NCI-H226 (cell line): ENCODE measurements at places on chromosomes 5 and 9.

- no peak for DNase-seq
Measured at GRCh38 chr5:125440905-125441304, 694.5 kb upstream of the ZNF608 start.

DNA sequence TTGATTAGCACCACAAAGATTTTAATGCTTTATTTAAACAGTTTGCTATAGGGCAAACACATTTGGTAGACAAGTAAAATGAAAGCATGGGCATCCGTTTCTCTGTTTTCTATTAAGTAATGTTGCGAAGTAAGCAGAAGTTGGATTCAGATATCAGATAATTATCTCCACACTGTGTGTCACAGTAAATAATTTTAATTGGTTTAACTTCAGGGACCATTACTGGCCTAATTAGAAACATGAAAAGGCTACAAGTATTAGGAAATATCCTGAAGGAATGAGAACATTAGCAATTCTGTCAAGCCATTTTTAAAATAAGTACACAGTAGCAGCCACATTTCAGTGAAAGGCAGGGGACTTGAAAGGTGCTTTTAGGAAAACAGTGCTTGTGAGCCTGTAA, 975.4 kb downstream of the NR2F1-AS1 start:
- DNase-seq, result no peak

DNA sequence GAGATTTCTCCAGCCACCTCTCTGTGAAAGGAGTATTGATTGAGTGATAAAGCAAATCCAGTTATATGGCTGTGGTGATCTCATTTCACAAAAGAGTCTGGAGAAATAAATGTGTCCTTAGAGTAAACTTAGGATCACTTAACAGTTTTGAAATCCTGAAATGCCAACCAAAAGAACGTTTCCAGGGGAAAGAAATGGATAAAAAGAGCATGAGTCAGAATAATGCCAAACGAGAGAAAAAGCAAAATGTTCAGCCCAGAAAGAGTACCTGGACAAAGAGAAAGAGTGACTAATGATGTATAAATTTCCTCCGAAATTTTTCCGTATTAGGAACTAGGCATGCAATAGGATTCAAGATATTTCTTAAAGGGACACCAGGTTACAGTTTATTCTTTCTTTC, 463.1 kb upstream of the CDH10 start:
- no peak for DNase-seq

- DNase-seq, result no peak
Measured at GRCh38 chr5:146025681-146026080, 79.7 kb downstream of the PLAC8L1 start.

DNA sequence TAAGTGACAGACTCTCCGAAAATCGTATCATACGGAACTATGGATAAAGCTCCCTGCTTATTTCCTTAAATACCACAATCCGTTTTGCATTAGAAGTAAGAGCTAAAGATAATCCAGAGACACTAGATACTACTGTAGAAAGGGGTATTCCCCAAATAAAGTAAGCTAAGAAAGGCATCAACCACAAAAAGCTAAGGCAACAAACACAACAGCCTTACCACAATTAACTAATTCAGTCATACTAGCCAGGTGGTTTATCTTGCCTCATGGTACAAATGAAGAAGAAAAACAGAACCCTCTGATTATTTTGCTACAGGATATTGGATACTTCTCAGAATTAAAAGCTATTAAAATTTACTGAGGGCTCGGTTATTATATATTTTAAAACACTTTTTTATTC, 14.1 kb downstream of the ERP44 start:
- DNase-seq, result no peak

DNA sequence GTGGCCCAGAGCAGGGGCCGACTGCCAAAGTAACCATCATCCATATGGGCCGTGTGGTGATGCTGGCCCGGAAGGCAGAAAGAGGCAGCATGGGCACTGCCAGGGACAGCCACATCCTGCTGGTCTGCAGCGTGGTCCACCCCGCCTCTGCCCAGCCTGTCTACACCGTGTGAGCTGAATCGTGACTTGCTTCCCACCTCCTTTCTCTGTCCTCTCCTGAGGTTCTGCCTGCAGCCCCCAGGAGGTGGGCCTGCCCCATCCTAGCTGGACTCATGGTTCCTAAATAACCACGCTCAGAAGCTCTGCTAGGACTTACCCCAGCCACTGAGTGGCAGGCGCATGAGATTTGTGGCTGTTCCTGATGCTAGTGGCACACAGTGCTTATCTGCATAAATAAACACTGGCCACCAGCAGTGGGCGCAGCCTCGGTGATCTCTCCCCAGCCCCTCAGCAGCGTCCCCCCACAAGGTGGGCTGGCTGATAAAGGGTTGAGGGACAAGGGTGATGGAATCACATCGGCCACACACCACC, 22.6 kb upstream of the SUSD3 start:
- DNase-seq, result no peak
